CD8-positive, alpha-beta memory T cell (primary cell): ENCODE measurements at places on chromosomes 1 and 21.

DNA sequence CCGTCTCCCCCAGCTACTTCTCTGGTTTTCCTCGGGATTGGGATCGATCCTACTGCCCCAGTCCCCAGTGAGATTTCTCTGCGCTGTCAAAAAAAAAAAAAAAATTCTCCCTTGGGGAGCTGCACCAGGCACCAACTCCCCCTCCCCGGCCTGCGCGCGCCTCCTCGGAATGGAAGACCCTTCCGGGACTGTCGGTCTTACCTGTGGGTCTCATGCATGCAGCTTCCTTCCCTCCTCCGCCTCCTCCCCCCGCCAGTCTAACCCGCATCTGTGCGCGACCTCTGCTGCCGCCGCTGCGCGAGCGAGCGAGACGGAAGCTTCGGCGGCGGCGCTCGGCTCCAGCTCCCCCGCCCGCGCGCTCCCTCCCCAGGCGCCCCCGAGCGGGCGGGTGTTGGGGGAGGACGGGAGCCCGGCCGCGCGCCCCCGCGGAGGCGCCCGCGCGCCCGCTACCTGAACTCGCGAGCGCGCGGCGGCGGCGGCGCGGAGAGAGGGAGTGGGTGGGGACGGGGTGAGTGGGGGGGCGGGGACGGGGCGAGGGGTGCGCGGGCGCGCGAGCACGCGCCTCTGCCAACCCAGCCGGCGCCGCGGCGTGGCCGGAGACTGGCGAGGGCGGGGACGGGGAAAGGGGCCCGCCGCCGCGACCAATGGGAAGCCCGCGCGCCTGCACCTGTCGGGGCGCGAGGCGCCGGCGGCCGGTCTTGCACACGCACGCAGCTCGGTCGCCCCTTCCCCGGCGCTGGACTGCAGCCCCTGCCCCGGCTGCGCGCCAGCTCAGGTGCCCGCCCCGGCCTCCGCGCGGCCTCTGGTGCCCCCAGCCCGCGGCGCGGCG, at the start of gene SUSD4:
Gene SUSD4, minus strand, starts transcription at position 321 of the 829 bp plus-strand sequence. CDS start 751 bp downstream, outside the sequence.
- peak; percentile 65 for DNase-seq

- DNase-seq, result no peak
These were observed 57.1 kb downstream of the FAAP20 start for GRCh38 chr1:2137257-2138121.

GRCh38 chr1:191588905-191589304, 569.4 kb upstream of the RGS18 start:
- DNase-seq, result no peak

- no peak for DNase-seq
These were observed 52.7 kb downstream of the NPHP4 start for GRCh38 chr1:5939271-5940170.

GRCh38 chr1:65243491-65243890, 65.9 kb upstream of the DNAJC6 start:
- DNase-seq, result no peak

- DNase-seq, result no peak
These were observed 56.0 kb downstream of the TBCE start for GRCh38 chr1:235423214-235423652.

DNA sequence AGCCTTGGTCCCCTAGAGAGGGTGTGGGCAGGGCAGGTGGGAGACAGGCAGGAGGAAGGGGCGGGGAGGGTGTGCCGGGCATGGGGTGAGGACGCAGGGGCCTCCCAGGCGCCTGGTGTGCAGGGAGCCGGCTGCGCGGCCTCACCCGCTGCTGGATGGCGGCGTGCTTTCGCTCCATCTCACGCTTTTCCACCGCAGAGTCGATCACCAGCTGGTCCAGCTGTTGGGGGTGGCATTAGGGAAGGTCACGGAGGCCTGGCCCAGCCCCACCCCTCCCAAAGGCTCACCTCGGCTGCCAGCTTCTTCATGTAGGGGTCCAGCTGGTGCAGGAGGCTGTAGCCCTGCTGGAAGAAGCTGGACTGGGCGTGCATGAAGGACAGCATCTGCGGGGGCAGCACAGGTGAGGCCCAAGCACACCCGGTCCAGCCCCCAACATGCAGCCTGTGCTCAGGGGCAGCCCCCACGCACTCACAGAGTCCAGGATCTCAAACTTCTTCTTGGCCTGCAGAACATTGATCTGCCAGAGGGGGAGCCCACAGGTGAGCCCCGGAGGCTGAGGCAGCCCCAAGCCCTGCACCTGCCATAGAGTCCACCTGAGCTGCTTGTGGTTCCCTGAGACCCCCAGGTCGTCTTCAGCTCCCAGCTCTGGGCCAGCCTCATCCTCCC, 7.9 kb downstream of the ACAP3 start:
- DNase-seq, result no peak

GRCh38 chr21:16037421-16037955, 307.7 kb downstream of the USP25 start:
- no peak for DNase-seq

GRCh38 chr1:9373619-9374018, 80.9 kb downstream of the SPSB1 start:
- DNase-seq, result no peak

DNA sequence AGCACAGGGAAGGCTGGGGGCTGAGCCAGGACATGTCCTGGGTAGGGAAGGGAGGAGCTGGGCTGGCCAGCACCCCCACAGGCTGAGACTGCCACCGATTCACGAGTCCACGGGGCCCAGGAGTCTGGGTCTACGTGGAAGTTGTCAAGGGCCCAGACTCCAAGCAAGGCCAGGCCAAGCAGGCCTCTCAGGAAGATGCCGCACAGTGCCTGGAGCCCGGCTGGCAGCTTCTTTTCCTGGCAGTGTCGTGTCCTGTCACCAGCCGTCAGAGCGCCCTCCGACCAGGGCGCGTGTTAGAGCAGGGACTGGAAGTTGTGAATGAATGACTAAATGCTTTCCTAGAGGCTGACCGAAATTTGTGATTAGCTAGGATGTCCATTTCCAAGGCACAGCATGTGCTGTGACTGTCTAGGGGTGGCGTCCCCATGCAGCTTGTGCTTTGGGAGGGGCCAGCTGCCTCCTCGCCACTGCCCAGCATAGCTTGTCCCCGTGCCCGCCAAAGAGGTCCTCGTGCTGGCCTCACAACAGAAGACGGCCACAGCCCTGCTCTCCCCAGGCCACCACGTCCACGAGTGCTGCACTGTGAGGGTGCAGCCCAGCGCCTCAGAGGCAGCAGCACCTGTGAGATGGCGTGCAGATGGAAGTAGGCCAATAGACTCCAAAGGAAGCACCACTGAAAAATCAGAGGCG, 147.4 kb upstream of the COL6A1 start:
- no peak for DNase-seq

- no peak for DNase-seq
These were observed 45.5 kb downstream of the CACHD1 start for GRCh38 chr1:64515427-64515826.

GRCh38 chr1:23799570-23800399, 769 bp downstream of the GALE start:
- no peak for DNase-seq

- no peak for DNase-seq
These were observed 13.8 kb upstream of the KDM4A start for GRCh38 chr1:43636006-43636641.

GRCh38 chr1:233721004-233721595, 107.2 kb downstream of the KCNK1 start:
- DNase-seq, result no peak

- no peak for DNase-seq
These were observed 135.7 kb upstream of the ZNF648 start for GRCh38 chr1:182196897-182197870.

- DNase-seq, result no peak
These were observed 116.0 kb downstream of the LMX1A start for GRCh38 chr1:165240492-165240891.

GRCh38 chr1:204829133-204829825, 41.4 kb upstream of the NFASC start:
- DNase-seq, result no peak

DNA sequence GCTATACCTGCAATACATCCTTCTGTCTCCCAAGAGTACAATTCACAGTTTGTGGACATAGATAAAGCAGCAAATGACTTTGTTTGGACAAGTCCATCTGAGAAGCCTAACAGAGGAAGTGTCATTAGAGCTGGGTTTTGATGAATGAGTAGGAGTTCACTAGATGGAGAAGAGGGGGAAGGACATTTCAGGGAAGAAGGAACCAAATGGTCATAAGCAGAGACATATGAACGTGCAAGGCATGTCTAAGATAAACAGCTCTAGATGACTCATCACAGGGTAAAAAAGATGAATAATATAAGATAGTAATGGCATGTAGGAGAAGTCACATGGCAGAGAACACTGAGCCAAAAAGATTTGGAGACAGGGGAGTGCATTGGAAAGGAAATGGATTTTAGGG, 54.5 kb downstream of the HMGB4 start:
- no peak for DNase-seq

DNA sequence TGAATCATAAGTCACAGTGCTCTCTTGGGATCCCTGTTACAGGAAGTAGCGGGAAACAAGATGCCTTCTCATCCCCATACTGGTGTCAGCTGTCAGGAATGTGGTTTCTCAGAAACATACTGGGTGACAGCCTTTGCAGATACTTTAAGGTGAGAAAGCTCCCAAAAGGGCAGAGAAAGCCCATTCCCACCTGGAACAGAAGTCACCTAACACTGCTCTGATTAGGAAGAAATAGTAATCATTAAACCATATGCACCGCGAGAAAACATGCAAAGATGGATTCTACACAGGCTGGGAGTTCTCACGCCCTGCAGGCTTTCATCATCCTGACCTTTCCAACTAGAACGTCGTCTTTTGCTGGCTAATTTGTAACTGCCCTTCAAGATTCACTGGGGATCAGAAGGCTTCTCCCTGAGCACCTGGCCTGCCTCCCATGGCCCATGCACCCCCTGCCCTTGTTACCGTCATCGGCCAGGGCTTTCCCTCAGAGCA, 46.2 kb upstream of the SLC44A3 start:
- DNase-seq, result no peak

GRCh38 chr1:78121710-78122109, 75.9 kb downstream of the GIPC2 start:
- DNase-seq, result no peak

DNA sequence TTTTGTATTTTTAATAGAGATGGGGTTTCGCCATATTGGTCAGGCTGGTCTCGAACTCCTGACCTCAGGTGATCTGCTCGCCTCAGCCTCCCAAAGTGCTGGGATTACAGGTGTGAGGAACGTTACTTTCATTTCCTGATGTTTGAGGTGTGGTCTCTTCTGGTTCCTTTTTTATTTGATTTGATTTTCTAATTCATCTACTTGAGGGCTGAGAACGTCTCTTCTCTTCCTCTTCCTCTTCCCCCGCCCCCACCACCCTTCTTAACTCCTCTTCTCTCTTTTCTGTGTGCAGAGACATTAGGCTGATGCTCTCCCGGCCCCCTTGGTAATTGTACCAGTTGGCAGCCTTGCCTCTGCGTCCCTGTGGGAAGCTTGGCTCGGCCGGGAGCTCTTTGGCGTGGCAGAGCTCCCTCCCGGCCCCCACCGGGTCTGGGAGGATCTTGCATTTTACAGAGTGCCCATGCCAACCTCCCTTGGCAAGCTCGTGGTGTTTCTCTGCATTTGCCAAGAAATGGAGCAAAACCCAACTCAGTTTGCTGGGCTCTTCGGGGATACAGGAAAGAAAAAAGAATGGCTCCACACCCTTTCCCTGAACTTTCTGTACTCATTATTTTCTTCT, 19.9 kb downstream of the CRYAA start:
- no peak for DNase-seq
